ENCODE measurements at places on chromosomes 7 and 10. TPM values are rescaled to one million over a fixed set of nuclear protein-coding genes. Genes with fewer than 3 reads are reported as not detected.

DNA sequence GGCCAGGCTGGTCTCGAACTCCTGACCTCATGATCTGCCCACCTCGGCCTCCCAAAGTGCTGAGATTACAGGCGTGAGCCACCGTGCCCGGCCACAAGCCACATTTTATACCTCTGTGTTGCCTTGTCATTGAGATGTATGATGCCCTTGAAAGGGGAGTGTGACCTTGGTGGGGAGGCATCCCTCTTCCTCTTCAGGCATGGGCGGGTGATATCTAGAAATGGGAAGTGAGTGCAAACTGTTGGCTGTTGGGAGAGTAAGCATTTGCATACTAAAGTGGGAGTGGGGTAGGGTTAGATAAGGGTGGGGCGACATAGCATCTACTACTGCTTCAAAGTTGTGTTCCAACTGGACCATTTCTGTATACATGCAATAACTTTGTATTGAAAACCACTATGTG is 20.1 kb downstream of the RP9 start:
- no peak for DNase-seq

DNA sequence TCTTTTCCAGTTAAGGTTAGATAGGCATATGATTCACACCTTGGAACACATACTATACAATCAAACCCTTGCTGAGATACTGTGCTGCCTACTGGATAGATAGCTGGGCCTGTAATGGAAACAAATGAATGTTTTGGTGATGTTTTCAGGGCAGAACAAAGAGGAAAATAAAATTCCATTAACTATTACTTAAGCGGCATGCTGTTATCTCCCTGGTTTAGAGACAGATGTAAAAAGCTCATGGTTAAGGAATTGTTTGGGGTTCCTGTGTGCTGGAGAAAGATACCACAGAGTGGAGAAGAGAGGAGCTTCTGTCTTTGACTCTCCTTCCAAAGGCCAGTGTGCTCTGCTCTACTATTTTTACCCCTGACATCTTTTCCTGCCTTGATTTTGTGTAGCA is 341.1 kb downstream of the PLXDC2 start:
- DNase-seq, result no peak

DNA sequence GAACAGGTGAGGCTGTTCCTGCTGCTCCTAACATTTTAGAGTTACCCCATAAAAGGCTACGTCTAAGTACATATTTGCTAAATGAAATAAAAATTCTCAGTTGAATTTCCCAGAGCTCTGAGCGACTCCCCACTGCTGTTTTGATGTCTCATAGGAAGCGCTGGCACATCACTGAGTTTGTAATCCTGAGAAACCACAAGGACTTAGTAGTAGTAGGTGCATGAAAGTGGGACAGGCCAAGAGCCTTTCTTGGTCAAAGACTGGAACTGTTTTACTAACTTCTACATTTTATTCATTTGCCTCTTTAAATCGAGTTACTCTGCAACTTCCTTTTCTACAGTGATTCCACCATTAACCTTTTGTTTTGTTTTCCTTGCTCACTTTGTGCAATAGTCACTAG is 85.9 kb downstream of the XPNPEP1 start:
- no peak for DNase-seq

- DNase-seq, result no peak
Observed at GRCh38 chr7:28815928-28816373, 142.2 kb downstream of the TRIL start.

Gene DRGX
- 65.2 TPM for total RNA-seq
